ENCODE measurements at places on chromosomes 4 and X.

DNA sequence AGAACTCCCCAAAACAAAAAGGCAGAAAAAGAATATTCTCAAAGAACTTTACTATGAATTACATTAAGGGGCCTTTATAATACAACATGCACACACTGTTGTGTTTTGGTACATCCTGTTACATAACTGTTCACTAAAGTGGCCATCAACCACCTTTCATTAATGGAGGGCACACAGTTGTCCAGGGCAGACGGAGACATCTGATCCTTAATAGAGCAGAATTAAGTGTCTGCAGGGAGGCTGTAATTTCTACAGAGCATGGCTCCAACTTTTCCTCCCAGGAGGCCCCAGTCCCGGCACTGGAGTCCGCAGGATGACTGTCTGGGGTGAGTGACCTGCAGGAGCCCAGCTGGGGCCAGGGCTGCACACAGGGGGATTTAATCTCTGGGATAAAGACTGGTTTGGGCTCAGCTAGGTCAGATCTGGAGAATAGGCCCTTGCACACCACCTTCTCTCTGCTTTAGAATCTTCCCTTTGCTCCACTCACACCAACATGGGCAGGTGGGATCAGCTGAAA, 233.4 kb downstream of the MAML3 start:
- DNase-seq = no peak

GRCh38 chrX:85109235-85109634, 105.6 kb downstream of the APOOL start:
- no peak for DNase-seq

- no peak for DNase-seq
Observed at GRCh38 chr4:166941629-166942028, 292.7 kb downstream of the SPOCK3 start.

GRCh38 chr4:8040607-8041006, 100.9 kb upstream of the AFAP1 start:
- no peak for DNase-seq

DNA sequence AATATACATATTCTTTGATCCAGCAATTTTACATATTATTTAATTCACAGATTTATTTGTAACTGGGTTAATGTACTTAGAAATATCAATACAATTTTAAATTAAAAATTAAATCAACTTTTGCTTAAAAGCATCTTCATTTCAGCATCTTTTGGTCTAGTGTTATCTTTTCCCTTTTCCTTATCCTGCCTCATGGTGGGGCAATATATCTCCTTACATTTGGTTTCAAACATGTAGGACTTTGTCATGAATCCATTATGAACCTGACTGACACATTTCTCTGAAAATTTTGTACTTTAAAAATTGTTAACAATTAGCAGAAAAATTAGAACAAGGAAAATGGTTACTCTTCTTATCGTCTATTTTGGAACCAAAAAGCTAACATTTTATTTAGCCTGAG, 42.8 kb upstream of the ANK2 start:
- no peak for DNase-seq

GRCh38 chr4:99624141-99624719, 33.4 kb downstream of the C4orf54 start:
- DNase-seq = no peak

GRCh38 chr4:56570041-56570440, 64.5 kb downstream of the ARL9 start:
- DNase-seq = no peak

DNA sequence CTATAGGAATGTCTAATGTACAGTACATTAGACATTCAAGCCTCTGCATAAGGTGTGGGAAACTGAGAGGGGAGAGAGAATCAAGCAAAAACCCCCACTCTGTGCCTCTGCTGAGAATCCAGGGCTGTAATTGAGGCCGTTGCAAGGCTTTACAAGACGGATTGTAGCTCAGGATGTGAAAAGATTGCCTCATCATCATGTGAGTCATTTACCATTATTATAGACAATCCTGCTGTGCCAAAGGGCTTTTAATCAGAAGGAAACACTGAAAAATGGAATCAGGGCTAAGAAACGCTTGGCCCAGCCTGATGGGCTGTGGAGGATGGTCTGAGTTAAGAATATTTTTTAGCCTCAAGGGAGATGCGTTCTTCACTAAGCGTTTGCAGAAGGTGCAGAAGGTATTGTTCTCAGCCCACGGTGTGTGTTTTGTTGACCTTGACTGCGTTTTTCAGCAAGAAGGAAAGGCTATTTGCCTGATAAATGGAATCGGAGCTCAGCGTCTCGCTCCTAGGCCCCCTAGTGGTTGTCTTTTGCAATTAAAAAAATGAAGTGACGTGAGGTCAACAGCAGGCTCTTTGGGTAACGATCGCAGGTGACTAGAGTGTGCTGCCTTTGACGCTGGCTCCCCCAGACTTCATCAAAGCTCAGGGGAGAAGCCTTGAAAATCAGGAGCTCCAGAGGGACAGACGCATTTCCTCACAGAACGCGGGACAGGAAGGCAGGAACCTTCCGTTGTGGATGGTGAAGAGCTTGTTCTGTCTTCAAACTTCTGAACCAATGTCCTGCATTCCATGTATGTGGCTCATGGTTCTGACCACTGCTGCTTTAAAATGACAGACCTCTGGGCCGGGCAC, 18.1 kb upstream of the CHRNA9 start:
- DNase-seq = no peak

- DNase-seq = peak; percentile 85
Observed at GRCh38 chrX:119468551-119469312, 488 bp downstream of the SLC25A5 start.

- DNase-seq = no peak
Observed at GRCh38 chr4:64614276-64614675, 205.0 kb upstream of the TECRL start.

DNA sequence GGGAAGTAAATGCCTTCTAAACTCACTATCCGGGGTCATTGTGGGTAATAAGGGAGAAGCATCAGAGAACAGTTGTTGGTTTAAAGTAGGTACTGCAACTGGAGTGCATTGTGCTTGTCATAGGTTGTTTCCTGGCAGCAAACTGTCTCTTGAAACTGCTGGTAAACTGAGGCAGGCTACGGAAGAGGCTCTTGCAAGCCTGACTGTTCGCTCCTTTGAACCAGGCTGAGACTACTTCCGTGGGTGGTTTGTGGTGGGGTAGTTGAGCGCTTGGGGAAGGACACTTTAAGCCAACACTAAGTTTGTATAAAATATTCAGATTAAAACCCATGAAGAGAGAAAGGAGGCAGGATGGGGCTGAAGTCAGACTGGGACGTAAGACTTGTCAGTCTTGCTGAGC, 45.2 kb upstream of the WDR1 start:
- no peak for DNase-seq

DNA sequence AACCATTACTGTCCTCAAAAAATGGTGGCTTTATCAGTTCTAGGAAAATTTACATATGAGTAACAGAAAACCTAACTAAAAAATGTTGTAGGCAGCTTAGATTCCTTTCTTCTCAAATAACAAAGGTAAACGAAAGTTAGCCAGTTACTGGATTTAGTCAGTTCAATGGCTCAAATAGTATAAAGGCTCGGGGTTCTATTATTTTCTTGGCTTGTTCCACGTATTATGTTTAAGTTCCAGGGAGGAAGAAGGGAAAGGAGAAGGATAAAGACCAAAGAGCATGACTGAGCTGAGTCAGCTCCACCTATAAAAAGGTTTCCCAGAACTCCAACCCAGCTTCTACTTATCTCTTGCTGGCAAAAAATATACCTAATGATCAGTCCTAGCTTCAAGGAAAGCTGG, 41.0 kb upstream of the MAB21L2 start:
- DNase-seq = no peak

DNA sequence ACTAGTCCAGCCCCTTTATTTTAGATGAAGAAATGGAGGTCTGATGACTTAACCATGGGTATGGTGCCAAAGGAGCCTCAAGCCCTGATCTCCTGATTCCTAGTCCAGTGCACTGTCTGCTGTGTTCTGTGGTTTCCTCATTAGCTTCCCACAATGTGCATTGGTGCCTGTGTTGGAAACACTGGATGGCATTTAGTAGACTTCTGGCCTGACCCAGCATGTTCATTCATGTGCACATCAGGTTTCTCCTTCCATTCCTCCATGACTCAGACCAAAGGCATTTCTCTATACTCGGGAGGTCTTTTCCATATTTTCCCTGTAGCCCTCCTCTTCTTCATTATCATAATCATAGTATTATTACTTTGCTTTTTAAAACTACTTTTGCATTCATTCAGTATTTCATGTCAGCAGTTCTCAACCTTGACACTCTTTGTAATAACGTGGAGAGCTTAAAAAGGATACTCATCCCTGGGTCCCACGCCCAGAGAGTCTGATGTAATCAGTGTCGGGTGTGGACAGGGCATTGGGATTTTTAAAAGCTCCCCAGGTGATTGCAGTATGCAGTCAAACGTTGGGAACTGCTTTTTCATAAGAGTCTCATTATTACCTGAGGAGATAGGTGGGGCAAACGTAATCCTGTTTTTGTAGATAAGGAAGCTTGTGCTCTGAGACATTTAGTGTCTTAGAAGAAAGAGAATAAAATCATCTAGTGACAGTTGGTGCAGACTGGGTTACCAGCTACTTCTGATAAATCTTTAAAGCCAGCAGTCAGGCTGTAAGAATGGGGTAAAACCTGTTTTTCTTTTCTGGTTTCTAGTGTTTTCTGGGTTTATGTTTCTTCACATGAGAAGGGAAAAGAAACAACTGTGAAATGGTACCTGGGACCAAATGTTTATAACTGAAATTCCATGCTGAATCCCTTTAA, 40.9 kb upstream of the XK start:
- DNase-seq = no peak

GRCh38 chrX:82412858-82413257, 1095.2 kb upstream of the POU3F4 start:
- no peak for DNase-seq

DNA sequence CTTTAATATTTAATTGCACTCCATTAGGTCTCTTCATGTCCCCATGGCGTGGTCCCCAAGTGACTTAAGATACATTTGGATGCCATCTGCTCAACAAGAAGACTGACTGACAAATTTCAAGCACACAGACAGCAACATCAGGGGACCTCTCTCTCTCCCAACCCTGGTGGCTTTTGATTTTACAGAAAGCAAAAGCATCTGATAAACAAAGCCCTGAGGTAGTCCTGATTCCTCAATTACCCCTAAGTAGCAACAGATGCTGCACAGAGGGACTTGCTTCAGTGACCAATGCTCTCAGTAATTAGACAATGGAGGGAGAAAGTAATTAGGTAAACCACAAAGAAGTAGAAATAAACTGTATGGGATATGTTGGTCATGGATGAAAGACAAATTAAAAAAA, 426.4 kb downstream of the INPP4B start:
- DNase-seq = no peak

DNA sequence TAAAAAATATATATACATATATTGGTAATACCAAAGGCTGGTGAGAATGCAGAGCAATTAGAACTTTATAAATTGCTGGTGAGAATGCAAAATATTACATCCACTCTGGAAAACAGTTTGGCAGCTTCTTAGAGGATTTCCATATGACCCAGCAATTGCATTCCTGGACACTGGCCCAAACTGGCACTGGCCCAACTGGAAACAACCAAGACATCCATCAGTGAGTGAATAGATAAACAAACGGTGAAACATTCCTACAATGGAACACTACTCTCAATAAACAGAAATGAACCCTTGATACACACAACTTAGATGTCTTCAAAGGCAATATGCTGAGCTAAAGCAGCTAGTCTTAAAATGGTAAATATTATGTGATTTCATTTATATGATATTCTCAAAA, 524.2 kb downstream of the IQCM start:
- DNase-seq = no peak

DNA sequence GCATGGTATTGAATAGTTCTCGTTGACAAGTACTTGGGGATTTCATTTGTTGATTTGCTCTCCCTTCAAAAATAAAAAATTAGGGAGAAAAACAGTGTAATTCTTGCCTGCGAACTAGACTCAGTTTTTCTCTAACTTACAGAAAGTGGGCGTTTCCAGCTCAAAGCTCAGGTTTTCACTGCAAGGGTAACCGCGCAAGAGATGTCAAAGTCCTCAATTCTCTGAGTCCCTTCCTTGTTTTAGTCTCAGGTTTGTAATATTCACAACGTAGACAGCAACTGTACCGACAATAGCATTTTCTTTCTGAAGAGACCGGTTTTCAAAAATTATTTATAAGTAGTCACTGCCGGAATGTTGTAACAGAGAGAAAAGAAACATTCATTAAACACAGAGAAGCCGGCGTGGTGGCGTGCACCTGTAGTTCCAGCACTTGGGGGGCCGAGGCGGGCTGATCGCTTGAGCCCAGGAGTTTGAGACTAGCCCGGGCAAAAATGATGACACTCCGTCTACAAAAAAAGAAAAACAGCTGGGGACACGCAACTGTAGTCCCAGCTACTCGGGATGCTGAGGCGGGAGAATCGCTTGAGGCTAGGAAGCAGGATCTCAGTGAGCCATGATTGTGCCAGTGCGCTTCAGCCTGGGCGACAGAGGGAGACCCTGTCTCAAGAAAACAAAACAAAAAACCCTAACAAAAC, 774 bp downstream of the ZCCHC4 start:
- no peak for DNase-seq

Data from NCI-H345 (cell line).